Psoas muscle (tissue), 8 donors: ENCODE measurements at places on chromosomes 5 and 9. TPM values are rescaled to one million over a fixed set of nuclear protein-coding genes. Genes with fewer than 3 reads are reported as not detected.

HRH2 gene
- 0.18 TPM for polyA plus RNA-seq

TPD52L3 gene
- polyA plus RNA-seq, result not detected

ROPN1L gene
- polyA plus RNA-seq, result 0.16 TPM

OBP2B gene
- not detected for polyA plus RNA-seq

HAVCR1 gene
- polyA plus RNA-seq, result not detected

GADD45G gene
- polyA plus RNA-seq, result 288 TPM

NR5A1 gene
- 0.01 TPM for polyA plus RNA-seq

C5orf47 gene
- polyA plus RNA-seq, result 0.14 TPM

DNA sequence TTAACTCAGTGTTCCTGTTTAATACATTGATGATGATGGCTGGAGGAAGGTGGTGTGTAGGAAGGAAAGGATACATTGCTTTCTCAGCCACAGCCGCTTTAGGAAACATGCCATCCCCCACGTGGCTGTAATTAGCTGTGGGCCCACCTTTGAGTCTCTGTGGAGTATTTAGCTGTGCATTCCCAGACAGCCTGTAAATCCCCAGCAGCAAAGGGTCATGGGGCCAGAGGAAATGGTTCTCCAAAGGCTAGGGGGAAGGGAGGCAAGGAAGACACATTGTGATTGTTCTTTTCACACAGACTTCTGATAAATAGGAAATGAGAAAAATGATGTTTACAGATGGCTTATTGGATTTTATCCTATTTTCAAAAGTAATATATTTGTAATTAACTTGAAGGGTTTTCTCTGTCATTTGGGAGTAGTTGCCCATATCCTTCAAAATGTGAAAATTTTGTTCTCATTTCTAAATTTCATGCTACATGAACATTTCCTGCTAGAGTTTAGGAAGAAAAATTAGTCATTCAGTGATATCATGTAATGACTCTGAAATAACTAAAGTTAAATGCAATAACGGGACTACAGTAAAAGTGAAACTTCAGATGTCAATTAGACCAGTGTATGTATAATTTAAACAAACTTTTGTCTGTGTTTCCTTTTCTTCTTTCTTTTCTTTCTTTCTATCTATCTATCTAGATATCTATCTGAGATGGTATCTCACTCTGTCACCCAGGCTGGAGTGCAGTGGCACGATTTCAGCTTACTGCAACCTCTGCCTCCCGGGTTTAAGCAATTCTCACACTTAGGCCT is 24.3 kb upstream of the F2R start:
- no peak for DNase-seq

GRCh38 chr9:134794663-134795370 is 85.8 kb upstream of the FCN2 start:
- DNase-seq, result no peak

DNA sequence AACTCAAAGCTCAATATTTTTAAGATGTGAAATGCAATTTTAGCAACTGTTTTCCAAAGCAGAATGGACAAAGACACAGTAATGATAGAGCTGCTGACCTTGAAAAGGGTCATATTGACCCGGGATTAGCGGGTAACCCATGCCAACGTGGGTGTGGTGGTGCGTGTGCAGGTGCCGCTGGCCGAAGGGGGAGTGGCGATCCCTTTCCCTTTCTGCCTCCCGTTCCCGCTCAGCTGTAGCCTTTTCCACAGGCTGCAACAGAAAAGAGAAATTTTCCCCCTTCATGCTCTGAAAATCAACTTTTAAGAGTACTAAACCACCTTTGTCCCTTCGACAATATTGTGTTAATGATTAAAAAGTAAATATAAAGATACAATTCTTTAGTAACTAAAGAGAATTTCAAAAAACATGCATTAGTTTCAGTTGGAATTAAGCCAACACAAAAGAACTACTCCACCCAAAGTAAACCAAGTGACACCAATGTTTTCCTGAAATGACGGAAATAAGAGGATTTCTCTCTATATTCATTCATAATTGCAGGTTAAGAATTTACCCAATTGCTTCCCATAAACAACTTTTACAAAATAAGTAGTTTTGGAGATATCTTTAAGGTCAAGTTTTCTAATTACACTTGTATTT is 105.2 kb downstream of the ZNF608 start:
- DNase-seq, result no peak

- no peak for DNase-seq
Measured at GRCh38 chr9:78278177-78278777, 18.6 kb upstream of the PSAT1 start.

- no peak for DNase-seq
Measured at GRCh38 chr5:107146901-107147300, 523.8 kb downstream of the EFNA5 start.

- DNase-seq, result no peak
Measured at GRCh38 chr5:98982880-98983279, 54.1 kb upstream of the CHD1 start.

DNA sequence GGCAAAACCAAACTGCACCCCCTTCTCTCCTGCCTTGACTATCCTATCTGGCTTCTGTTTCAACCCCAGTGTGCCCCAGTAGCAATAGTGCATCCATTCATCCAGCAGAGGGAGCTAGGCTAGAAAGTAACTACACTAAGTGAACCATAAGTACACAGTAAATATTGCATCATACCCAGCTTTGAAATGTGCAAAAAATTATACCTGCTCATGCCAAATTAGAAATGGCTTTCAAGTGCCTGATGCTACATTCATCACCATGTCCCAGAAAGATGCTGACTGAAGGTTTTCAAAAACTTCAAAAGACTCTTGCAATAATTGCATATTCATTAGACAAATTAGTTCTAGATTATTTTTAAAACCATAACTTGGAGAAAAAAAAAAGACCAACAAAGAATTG is 153.5 kb downstream of the PRELID2 start:
- no peak for DNase-seq

DNA sequence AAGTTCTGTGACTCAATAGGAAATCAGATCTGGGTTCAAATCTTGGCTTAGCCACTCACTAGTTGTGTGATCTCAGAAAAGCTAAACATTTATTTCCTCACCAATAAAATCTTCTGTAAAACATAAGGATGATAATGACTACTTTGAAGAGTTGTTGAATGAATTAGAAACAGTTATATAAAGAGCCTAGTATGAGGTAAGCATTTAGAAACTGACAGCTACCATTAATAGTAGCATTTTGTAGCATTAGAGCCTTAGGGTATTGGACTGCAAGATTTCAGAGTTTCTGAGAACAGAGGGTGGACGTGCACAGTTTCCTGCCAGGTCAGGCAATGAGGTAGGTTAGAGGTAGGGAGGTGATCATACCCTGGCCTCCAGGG is 293.2 kb downstream of the CWC27 start:
- no peak for DNase-seq

DNA sequence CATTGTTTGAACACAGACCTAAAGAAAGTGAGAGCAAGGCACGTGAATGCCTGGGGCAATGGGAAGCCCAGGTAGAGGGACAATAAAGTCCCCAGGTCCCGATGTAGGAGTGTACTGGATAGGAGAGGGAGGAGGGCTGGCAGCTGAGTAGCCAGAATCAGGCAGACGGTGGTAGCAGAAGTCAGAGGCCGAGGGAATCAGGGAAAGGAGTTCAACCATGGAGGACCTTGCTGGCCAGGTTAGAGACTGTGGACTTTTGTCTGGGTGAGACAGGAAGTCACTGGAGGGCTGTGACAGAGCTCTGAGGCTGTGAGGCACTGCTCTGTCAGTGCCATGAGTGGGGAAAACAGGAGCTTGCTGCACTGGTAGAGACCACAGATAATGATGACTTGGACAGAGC is 248.2 kb downstream of the EFNA5 start:
- no peak for DNase-seq

- no peak for DNase-seq
Measured at GRCh38 chr9:9951556-9952160, 661.1 kb downstream of the PTPRD start.

- DNase-seq, result peak; percentile 79
Measured at GRCh38 chr9:68530618-68531017, 10.1 kb downstream of the TMEM252 start.

DNA sequence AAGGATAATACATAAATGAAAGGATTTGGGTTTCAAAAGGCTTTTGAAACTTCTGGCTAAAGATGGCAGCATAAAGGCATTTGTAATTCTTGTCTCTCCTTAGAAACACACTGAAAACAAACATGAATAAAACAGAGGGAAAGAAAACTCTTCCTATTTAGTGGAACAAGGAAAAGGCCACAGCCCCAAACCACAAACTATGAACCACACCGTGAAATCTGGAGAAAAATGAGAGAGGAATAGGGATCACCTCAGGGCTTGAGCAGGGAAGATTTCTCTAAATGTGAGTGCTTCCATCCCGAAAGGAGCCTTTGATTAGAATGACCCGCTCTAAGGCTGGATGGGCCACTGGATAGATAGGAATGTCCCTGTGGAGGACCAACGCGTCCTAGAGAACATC is 119.6 kb downstream of the SEC61B start:
- DNase-seq, result no peak

- DNase-seq, result no peak
Measured at GRCh38 chr5:76813982-76814562, 4.8 kb upstream of the F2RL1 start.

DNA sequence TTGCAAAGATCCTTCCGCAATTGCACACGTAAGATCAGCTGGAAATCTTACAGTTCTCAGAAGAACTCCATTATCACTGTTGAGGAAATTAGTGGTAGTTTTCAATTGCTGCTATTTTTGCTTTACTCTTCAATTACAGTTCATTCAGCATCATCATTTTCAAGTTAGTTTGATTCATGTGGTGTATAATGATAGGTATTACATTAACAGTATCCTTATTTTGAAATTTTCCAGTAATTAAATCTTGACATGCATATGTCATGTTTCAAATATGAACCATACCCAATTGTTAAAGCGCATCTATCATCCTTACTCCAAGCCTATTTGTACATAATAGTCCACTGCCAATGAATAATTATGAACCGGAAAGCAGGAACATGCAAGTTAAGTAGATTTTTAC is 60.3 kb downstream of the NR6A1 start:
- no peak for DNase-seq

GRCh38 chr9:130680836-130681768 is 12.5 kb upstream of the EXOSC2 start:
- DNase-seq, result peak; percentile 87

DNA sequence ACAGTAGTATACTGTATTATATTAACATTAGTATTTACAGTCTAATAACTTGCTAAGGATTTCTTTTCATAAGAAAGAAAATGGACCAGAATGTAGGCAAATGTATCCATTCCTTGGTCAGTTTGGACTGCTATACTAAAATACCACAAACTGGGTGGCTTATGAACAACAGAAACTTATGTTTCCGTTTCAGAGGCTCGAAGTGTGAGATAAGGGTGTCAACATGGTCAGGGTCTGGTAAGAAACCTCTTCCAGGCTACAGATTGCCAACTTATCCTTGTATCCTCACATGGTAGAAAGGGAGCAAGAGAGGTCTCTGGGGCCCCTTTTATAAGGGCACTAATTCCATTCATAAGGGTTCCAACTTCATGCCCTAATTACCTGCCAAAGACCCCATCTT is 9.2 kb upstream of the ESM1 start:
- no peak for DNase-seq

DNA sequence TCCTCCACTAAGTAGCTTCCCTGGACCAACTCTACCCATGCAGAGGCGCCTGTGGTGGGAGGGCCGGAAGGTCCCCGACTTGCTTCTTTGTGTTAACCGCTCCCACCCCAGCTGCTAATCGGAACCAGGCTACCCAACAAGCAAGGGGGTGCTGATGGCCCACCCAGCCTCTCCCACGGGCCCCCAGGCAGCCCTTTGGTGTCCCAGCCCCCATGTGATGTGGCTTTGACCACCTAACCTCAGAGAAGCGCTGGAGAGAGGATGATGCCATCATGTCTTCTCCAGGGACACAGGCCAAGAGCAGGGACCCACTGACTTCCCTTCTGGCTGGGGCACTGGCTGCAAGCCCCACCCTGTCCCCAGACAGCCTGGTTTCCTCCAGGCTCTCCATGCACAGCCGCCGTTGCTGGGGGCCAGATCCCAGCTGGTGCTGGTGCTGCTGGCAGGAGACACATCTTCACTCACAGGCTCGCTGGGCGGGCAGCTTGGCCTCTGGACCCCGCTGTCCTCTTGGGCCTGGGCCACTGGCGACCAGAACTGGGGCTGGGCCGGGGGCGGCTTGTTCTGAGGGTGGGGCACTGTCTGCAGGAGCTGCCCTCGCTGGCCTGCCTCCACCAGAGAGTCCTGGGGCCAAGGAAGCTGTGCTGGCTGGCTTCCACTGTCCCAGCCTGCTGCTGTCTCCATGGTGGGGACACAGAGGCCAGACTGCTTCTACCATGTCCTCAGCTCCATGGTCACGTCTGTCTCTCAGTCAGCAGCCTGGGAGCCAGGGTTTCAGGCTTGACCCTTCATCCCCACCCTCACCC is 27.8 kb downstream of the LAMC3 start:
- DNase-seq, result no peak

DNA sequence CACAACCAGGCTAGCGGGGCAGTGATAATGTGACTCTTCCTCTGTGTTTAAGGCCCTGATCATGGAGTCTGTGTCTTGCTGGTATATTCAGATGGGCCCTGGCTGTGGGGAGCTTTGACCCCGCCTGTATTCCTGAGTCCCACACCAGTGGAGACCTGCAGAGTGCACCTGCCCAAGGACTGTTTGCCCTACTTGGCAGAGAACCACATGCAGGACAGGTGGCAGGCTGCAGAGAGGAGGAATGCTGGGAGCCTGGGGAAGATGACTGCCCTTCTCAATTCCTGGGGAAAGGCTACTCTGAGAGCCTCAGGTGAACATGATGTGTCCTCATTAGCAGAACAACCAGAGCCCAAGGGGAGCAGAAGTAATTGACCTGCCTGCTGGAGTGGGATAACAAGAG is 36.2 kb downstream of the IARS1 start:
- no peak for DNase-seq

DNA sequence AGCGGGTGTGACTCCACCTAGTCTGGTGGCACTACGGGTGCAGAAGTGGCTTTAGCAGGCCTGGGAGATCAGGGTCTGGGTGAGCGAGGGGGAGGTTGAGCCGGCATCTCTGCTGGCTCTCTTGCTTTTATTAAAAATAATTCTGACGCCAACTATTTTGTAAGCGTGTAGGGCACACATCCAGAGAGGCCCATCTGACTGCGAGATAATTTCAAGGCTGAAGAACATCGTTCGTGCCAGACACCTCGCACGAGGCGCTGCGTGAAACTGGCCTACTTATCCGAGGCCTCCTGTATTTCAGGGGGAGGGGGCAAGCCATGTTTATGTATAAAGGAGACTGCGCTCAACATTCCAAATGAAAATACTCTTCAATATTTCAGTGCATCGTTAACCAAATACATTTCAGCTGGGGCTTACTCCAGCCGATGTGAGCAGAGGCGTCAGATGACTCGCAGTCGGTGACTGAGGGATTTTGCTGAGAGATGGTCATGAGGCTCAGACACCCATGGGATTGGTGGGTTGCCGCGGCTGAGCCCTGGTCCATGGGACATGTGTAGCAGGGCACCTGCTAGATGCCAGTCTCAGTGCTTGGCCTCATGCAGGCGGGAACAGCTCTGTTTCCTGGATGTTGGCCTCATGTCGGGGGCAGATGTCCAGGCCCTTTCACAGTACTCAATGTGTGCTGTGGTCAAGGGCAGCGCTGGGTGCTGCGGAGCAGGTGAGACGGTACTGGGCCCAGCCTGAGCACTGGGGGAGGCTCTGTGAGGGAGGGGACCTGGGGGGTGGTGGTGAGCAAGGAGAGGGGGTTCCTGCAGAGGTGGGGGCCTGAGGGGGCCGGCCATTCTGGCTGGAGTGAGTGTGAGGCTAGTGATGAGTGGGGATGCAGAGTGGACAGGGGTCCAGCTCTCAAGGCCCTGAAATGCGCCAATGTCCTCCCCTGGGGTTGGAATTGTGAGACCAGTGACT is 201.5 kb downstream of the DAB2IP start:
- DNase-seq, result peak; percentile 80
